ENCODE measurements at places on chromosomes 7 and 10.
A peak's percentile ranks its signal among the peaks of the same experiment; 100 is the strongest.

DNA sequence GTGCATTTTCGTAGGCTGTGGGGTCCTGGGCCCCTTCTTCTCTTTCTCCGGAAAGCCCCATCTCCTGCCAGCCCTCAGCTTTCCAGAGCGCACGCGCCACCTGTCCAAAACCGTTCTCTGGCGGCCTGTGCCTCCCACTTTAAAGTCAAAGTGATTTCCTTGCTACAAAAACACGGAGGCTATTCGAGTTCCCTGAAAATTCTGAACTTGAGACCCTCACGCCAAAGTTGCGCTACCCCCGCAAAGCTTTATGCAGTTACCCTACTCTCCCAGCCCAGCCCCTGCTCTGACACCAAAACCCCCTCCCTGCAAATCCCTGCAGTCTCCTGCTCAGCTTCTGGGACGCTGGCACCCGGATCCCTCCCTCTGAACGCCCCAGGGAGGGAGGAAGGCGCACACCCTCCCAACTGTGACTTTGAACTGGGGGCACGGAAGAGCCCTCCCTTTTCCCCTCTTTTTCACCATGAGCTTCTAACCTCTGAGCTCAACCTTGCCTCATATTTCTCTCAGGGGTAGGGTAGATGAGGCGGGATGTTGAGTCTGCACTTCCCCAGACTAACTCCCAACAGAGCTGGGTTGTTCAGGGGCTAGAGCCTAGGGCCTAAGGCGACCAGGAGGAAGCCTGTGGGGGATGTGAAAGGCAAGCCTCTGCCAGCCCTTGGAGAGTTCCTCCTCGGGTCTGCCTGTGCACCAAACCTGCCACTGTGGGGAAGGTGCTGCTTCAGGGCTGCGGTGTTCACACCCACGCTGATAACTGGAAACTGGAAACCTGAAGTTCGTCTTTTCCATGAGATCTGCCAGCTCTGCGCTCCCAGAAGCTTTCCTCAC is 2.7 kb upstream of the PAX4 start:
- H3K36me3 ChIP-seq: no peaks in the 10 kb centered on the region
- H3K27me3 ChIP-seq: peaks cover 90% of the 10 kb centered on the region
- H3K27ac ChIP-seq: no peak overlapping the region
- H3K4me3 ChIP-seq: no peak overlapping the region
- H3K4me1 ChIP-seq: peaks cover 10% of the 10 kb centered on the region

DNA sequence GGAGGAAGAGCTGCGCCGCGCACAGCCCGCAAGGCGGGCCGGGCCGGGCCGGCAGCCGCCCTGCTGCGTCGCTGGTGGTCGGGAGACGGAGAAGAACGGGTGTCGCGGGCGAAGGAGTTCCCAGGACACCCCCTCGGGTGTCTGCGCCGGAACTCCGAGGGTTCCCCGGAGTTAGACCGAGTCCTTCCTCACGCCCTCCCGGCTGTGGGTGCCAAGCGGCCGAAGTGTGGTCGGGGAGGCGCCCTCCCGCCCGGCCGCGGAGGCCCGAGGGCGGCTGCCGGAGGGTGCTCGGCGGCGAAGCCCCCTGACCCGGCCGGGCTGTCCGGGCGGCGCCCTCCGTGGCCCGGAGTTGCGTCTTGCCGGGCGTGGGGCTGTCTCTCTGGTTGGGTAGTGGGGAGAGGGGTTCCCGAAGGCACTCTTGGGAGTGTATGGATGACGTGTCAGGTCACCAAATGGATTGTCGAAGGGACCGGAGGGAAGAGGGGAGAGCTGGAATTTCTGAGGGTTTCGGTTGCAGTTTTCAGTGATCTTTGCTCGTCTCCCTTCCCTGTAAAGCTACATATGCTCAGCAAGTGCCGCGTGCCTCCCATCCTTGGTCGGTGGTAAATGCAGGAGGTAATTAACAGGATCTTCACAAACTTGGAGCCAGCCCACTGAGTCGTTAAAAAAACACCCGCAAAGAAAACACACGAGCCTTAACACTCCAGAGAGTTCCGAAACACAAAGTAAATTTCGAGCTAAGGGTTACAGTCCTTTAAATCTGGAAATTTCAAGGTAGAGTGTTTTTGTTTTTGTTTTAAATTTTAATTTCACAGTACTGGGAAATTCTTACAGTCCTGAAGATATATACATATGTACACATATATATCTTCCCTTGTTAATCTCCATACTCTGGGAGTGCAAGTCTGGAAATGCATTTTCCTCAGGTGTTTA is 871 bp downstream of the ST7 start:
- peak overlapping the region; percentile 96 for H3K27ac ChIP-seq
- peaks cover 38% of the 10 kb centered on the region for H3K4me1 ChIP-seq
- no peaks in the 10 kb centered on the region for H3K27me3 ChIP-seq

GRCh38 chr7:156505876-156506275 is 134.7 kb upstream of the RNF32 start:
- DNase-seq: no peak
- H3K27me3 ChIP-seq: no peaks in the 10 kb centered on the region
- no peaks in the 10 kb centered on the region for H3K4me1 ChIP-seq
- no peak overlapping the region for H3K4me3 ChIP-seq

GRCh38 chr10:78148961-78149612 is 115.4 kb downstream of the RPS24 start:
- no peaks in the 10 kb centered on the region for H3K36me3 ChIP-seq
- H3K27me3 ChIP-seq: peaks cover 72% of the 10 kb centered on the region
- no peak for DNase-seq
- no peak overlapping the region for H3K4me3 ChIP-seq
- no peaks in the 10 kb centered on the region for H3K4me1 ChIP-seq

GRCh38 chr7:1856161-1856887 is 186.2 kb downstream of the ELFN1 start:
- H3K27ac ChIP-seq: no peak overlapping the region
- no peak overlapping the region for H3K4me3 ChIP-seq
- H3K4me1 ChIP-seq: no peaks in the 10 kb centered on the region
- no peaks in the 10 kb centered on the region for H3K27me3 ChIP-seq
- DNase-seq: no peak

GRCh38 chr7:158020706-158021095 is 566.9 kb downstream of the PTPRN2 start:
- H3K36me3 ChIP-seq: no peaks in the 10 kb centered on the region
- no peak for DNase-seq
- no peak overlapping the region for H3K4me3 ChIP-seq

- DNase-seq: no peak
- no peak overlapping the region for H3K27ac ChIP-seq
- no peaks in the 10 kb centered on the region for H3K27me3 ChIP-seq
- H3K4me1 ChIP-seq: peaks cover 6% of the 10 kb centered on the region
Observed at GRCh38 chr10:43196981-43197833, 59.0 kb downstream of the CSGALNACT2 start.

- H3K4me3 ChIP-seq: no peak overlapping the region
- peaks cover 17% of the 10 kb centered on the region for H3K4me1 ChIP-seq
- no peak for DNase-seq
- peaks cover 7% of the 10 kb centered on the region for H3K27me3 ChIP-seq
- no peak overlapping the region for H3K27ac ChIP-seq
Observed at GRCh38 chr10:58952162-58952601, 224.3 kb upstream of the PHYHIPL start.

- peak overlapping the region; percentile 27 for H3K4me3 ChIP-seq
- DNase-seq: no peak
- no peaks in the 10 kb centered on the region for H3K27me3 ChIP-seq
- H3K27ac ChIP-seq: peak overlapping the region; percentile 78
- H3K36me3 ChIP-seq: peaks cover 46% of the 10 kb centered on the region
- peaks cover 46% of the 10 kb centered on the region for H3K4me1 ChIP-seq
Observed at GRCh38 chr7:17342756-17343155, 44.3 kb downstream of the AHR start.

DNA sequence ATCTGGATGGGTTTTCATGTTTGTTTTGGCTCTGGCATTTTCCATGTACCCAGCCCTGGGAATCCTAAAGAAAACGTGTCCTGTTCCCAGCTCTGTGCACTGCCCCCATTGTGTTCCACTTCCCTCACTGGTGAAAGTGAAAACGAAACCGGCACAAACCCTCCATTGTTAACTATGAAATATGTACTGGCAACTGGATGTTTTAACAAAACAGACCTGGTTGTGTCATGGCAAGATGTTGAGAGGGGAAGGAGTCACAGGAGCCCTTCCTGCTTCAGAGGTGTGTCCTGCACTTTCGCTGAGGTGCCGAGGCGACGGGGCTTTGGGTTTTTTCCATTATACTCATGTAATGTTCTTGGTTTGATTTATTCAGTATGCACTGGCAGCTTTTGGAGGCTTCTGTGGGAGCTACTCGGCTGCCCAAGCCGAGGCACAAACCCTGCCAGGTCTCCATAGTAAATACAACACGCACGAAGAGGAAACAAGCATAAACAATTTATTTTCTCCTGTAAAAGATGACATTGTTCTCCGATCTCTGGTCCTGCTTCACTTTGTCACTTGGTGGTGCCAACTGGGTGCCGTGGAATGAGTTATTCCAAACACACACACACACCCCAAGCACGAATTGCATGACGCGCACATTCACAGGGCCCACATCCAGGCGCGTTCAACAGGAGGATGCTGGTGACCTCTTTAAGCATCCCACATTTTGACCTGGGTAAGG is 118.2 kb downstream of the CDK6 start:
- peaks cover 70% of the 10 kb centered on the region for H3K4me1 ChIP-seq
- H3K4me3 ChIP-seq: peak overlapping the region; percentile 73
- no peak for DNase-seq

- H3K4me3 ChIP-seq: no peak overlapping the region
- H3K27me3 ChIP-seq: no peaks in the 10 kb centered on the region
- no peaks in the 10 kb centered on the region for H3K36me3 ChIP-seq
- no peak for DNase-seq
- peaks cover 21% of the 10 kb centered on the region for H3K4me1 ChIP-seq
Observed at GRCh38 chr10:124646483-124647352, 97.5 kb downstream of the FAM53B start.

DNA sequence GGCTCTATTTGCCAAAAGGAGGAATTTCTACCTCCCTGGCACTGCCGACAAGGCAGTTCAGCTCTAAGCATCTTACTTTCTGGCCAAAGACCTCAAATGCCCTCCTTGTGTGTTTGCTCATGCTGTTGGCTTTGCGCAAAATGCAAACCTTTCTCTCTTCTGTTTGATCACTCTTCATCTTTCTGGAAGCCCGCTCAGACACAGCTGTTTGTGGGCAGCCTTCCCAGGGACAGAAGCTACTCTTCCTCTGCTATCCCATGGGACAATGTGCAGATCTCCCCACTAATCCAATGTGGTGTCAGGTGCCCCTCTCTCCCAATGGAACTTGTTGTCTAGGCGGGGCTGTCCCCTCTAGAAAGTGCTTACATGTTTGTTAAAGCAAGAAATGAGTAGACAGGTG is 278.7 kb downstream of the CCSER2 start:
- no peaks in the 10 kb centered on the region for H3K36me3 ChIP-seq
- peaks cover 14% of the 10 kb centered on the region for H3K27me3 ChIP-seq
- no peaks in the 10 kb centered on the region for H3K4me1 ChIP-seq
- H3K27ac ChIP-seq: no peak overlapping the region
- H3K4me3 ChIP-seq: no peak overlapping the region
- no peak for DNase-seq

DNA sequence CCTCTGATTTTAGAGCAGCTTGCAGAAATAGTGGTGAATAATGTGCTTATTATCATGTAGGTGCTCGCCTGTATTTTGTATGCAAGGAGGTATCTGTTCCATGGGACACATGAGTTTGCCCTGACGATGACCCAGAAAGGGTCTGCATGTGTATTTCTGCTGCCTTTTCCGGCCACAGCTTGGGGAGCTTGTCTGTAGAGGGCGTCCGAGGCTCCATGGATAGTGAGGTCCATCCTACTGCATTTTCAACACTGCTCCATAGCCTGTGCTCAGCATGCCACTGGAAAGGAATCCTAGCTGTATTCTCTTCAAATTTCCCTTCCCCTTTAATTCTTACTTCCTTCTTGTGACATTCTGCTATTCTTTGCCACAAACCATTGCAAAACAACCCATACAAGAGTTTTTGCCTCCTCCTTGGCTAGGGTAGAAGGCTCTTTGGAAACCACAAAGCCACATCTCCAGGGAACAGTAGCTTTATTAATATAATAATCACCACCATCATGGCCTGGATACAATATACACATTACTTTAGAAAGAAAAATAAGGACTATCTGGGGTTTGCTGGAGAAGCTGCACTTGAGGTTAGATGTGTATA is 127.7 kb downstream of the DYNC1I1 start:
- DNase-seq: no peak
- H3K4me3 ChIP-seq: no peak overlapping the region
- peaks cover 3% of the 10 kb centered on the region for H3K4me1 ChIP-seq

GRCh38 chr10:60459701-60460457 is 70.2 kb upstream of the ANK3 start:
- peaks cover 13% of the 10 kb centered on the region for H3K4me1 ChIP-seq
- H3K27ac ChIP-seq: no peak overlapping the region
- H3K4me3 ChIP-seq: no peak overlapping the region
- no peaks in the 10 kb centered on the region for H3K27me3 ChIP-seq

DNA sequence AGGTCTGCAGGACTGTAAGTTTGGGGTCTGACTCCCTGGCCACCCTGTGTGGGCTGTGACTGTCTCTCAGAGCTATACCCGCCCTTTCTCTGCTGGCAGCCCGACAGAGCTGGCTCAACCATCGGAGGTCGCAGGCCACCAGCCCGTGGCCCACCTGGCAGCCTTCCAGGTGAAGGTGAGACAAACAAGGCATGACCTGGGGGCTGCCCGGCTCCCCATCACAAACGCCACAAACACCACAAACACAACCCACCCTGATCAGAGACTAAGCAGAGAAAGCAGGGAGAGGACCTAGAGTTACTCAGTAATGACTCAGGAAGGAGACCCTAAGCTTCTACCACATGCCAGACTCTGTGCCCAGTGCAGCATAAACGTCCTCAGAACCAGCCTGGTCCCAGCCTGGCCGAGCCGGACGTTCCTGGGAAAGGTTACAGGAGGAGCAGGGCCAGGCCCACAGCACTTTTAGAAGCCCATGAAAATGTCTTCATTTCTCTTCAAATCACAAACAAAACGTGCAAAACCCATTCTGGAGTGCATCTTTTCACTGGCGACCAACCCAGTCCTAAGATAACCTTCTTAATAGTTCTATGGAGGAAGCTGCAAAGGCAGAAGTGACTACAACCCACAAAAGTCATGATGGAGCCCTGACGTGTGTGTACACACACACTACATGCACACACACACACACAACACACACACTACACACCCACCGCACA is 66.8 kb downstream of the MKI67 start:
- H3K27me3 ChIP-seq: peaks cover 5% of the 10 kb centered on the region
- DNase-seq: no peak
- no peaks in the 10 kb centered on the region for H3K36me3 ChIP-seq
- H3K27ac ChIP-seq: no peak overlapping the region

- H3K4me3 ChIP-seq: no peak overlapping the region
- no peak overlapping the region for H3K27ac ChIP-seq
- peaks cover 37% of the 10 kb centered on the region for H3K4me1 ChIP-seq
- no peaks in the 10 kb centered on the region for H3K36me3 ChIP-seq
Observed at GRCh38 chr10:88966797-88967196, 14.2 kb upstream of the ACTA2 start.

GRCh38 chr10:119505131-119505551 is 37.4 kb downstream of the RGS10 start:
- H3K4me1 ChIP-seq: peaks cover 2% of the 10 kb centered on the region
- H3K4me3 ChIP-seq: no peak overlapping the region
- H3K36me3 ChIP-seq: peaks cover 3% of the 10 kb centered on the region
- no peak for DNase-seq
- no peaks in the 10 kb centered on the region for H3K27me3 ChIP-seq

Data from osteocyte (in vitro differentiated cells).